ENCODE measurements at places on chromosomes 2 and 18. TPM values are rescaled to one million over a fixed set of nuclear protein-coding genes. Genes with fewer than 3 reads are reported as not detected.
A peak's percentile ranks its signal among the peaks of the same experiment; 100 is the strongest.

The ITSN2 gene
- 68.2 TPM for total RNA-seq

- DNase-seq, result peak; percentile 49
These were observed 8.0 kb upstream of the COX7A2L start for GRCh38 chr2:42368817-42369531.

- DNase-seq, result no peak
These were observed 6.5 kb downstream of the TANK start for GRCh38 chr2:161166538-161167409.

The CENPA gene
- total RNA-seq, result 5.1 TPM

The ABCA12 gene
- under 0.01 TPM for total RNA-seq

The TNFRSF11A gene
- total RNA-seq, result 41.7 TPM

GRCh38 chr18:3814816-3815215 is 364.8 kb downstream of the TGIF1 start:
- no peak for DNase-seq

DNA sequence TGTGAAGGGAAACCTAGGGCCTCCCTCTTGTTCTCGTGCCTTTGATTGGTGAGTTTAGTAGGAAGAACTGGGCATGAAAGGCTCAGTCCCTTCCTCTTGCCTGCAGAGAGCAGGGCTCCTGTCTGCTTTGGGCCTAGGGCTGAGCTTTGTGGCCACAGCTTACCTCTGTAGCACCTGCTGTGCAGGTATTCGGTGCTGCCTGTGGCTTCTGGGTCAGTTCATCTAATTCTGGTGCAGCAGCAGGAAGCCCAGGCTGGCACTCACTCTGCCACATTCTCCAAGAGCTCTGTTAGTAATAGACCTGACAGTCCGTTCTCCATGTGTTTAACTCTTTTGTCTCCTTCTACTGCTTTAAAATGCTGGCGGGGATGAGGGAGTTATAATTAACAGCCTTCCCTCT is 96.5 kb downstream of the DLGAP1 start:
- DNase-seq, result no peak

DNA sequence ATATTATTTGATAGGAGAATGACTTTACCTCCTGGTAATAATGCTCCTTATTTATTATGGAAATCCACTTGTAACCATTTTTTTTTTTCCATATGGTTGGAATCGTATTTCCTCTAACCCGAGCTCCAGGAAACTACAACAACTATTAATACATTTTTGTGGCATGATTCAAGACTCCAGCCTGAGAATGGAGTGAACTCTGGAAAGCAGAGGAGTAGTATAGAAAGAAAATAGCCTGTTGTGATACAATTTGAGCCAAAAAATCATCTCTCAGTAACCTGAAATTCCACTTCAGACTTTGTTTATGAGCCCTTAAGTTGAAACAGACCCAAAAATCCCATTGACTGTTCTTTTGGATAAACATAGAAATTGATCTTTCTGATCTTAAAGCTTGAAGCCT is 921.1 kb downstream of the SOCS6 start:
- DNase-seq, result peak; percentile 70
